Liver (tissue), 10 donors: ENCODE measurements at places on chromosomes 2 and 18. TPM values are rescaled to one million over a fixed set of nuclear protein-coding genes. Genes with fewer than 3 reads are reported as not detected.

DNA sequence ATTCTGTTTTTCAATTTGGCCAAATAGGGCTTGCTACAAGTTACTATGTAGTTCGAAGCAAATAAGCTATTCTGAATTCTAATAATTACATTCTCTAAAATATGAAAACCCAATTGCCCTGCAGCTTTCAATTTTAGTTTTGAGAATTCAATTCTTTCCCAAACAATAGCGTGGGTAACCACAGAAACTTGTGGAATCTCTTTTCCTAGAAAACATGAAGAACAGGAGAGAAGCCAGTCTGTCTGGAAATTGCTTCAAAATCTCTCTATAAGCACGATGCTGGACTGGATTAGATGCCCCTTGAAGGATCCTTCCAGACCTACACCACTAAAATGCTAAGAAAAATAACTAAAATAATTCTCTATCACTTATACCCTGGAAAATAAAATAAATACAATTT is 115.0 kb downstream of the THADA start:
- no peak overlapping the region for H3K27ac ChIP-seq
- H3K36me3 ChIP-seq, result no peaks in the 10 kb centered on the region
- no peak overlapping the region for H3K4me3 ChIP-seq
- no peaks in the 10 kb centered on the region for H3K27me3 ChIP-seq
- DNase-seq, result no peak

DNA sequence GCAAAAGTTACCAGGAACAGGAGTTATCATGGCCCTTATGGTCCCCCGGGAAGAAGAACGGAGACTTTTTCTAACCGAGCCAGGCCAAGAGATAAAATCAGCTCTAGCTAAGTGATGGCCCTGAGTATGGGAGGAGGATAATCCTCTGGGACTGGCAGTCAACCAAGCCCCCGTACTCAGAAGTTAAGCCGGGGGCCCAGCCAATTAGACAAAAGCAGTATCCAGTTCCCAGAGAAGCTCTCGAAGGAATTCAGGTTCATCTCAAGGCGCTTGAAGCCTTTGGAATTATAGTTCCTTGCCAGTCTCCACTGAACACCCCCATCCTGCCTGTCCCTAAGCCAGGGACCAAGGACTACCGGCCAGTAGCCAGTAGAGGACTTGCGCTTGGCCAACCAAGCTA is 365.3 kb upstream of the TCF4 start:
- H3K36me3 ChIP-seq, result no peaks in the 10 kb centered on the region
- no peaks in the 10 kb centered on the region for H3K4me1 ChIP-seq
- no peak overlapping the region for H3K4me3 ChIP-seq
- no peak for DNase-seq
- H3K27me3 ChIP-seq, result no peaks in the 10 kb centered on the region

DNA sequence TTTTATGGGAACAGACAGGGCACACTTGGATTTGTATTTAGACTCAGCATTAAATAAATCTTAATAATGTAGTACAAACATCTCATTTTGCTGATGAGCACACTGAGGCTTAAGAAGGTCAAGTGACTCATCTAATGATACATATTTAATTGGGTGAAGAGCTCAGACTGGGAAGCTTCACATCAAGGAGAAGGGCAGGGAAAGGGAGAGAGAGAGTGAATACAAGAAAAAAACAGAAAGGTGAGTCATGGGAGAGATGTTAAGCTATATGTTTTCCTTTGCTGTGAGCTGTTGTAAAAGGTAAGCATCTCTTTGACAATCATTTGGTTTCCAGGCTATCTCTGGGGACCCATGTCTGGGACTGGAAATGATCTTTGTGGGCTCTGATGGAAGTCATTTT is 277.8 kb downstream of the SETBP1 start:
- H3K27me3 ChIP-seq, result no peaks in the 10 kb centered on the region
- DNase-seq, result no peak
- H3K4me3 ChIP-seq, result no peak overlapping the region
- H3K4me1 ChIP-seq, result no peaks in the 10 kb centered on the region
- no peak overlapping the region for H3K27ac ChIP-seq

NEU2 gene
- polyA plus RNA-seq, result not detected

DNA sequence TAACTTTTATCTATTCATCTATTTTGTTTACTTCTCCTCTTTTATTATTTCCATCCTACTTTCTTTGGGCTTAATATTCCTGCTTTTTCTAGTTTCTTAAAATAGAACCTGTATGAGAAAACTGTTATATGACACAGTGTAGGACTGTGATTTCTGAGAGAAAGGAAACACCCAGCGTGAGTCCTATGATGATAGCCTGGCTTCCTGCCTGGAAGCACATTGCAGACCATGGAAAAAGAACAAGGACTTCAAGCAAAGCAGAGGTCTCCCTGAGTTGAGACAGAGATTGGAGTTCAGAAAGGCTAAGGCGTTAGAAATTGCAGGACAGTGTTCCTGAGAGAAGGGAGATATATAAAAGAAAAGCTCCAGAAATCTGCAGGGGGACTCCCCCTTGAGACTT is 7.8 kb downstream of the RBM44 start:
- no peak overlapping the region for H3K4me3 ChIP-seq
- H3K27me3 ChIP-seq, result no peaks in the 10 kb centered on the region
- no peaks in the 10 kb centered on the region for H3K4me1 ChIP-seq
- no peak for DNase-seq
- H3K36me3 ChIP-seq, result no peaks in the 10 kb centered on the region
- no peak overlapping the region for H3K27ac ChIP-seq

- H3K4me3 ChIP-seq, result no peak overlapping the region
- H3K36me3 ChIP-seq, result no peaks in the 10 kb centered on the region
- no peak overlapping the region for H3K27ac ChIP-seq
- no peaks in the 10 kb centered on the region for H3K27me3 ChIP-seq
Measured at GRCh38 chr2:157404363-157404762, 39.5 kb downstream of the CYTIP start.

ALPG gene
- polyA plus RNA-seq, result not detected

VWA3B gene
- 0.08 TPM for polyA plus RNA-seq

DNA sequence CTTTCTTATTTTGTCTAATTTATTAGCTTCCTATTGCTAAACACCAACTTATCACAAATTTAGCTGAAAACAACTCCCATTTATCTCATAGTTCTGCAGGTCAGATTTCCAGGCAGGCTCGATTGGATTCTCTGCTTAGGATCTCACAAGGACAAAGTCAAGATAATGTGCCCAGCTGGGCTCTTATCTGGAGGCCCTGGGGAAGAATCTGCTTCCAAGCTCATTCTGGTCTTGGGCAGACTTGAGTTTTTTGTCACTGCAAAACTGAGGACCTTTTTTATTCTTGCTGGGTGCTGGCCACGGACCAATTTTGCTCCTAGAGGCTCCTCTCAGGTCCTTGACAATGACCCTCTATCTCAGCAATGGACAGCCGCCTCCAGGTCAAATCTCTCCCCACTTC is 215.5 kb downstream of the TRIB2 start:
- no peaks in the 10 kb centered on the region for H3K4me1 ChIP-seq
- no peaks in the 10 kb centered on the region for H3K36me3 ChIP-seq
- DNase-seq, result no peak
- no peak overlapping the region for H3K27ac ChIP-seq

DNA sequence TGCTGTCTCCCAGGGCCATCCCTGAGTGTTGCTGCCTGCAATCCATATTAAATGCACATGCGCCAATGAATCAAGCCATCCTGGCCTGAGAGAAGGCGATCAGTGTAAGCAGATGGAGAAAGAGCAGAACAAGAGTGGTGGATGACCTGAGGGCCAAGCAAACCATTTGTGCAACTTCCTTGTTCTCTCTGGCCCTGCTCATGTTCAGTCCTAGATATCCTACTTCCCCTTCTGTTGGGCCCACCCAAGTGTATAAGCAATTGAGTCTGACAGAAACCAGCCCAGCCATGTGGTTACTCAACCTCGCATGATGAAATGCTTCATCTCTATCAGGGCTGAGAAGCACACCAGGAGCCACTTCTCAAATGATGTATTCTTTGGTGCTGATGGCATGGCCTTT is 383.1 kb upstream of the ID2 start:
- H3K4me1 ChIP-seq, result no peaks in the 10 kb centered on the region
- no peak for DNase-seq
- no peaks in the 10 kb centered on the region for H3K27me3 ChIP-seq
- H3K36me3 ChIP-seq, result no peaks in the 10 kb centered on the region
- H3K27ac ChIP-seq, result no peak overlapping the region

DCC gene
- polyA plus RNA-seq, result not detected

CD207 gene
- not detected for polyA plus RNA-seq

SEPTIN10 gene
- polyA plus RNA-seq, result 19.6 TPM

GRCh38 chr18:39389800-39390379 is 1824.3 kb upstream of the CELF4 start:
- H3K27ac ChIP-seq, result no peak overlapping the region
- no peak for DNase-seq
- H3K27me3 ChIP-seq, result no peaks in the 10 kb centered on the region
- no peak overlapping the region for H3K4me3 ChIP-seq

STPG4 gene
- not detected for polyA plus RNA-seq

- H3K27ac ChIP-seq, result no peak overlapping the region
- no peak for DNase-seq
- H3K4me3 ChIP-seq, result no peak overlapping the region
- H3K4me1 ChIP-seq, result peaks cover 2% of the 10 kb centered on the region
- no peaks in the 10 kb centered on the region for H3K36me3 ChIP-seq
- H3K27me3 ChIP-seq, result no peaks in the 10 kb centered on the region
Measured at GRCh38 chr2:54947136-54947535, 103.1 kb downstream of the RTN4 start.

- DNase-seq, result no peak
- H3K36me3 ChIP-seq, result no peaks in the 10 kb centered on the region
Measured at GRCh38 chr2:229269941-229270340, 1.1 kb downstream of the PID1 start.

GPD2 gene
- polyA plus RNA-seq, result 3.0 TPM

MEP1B gene
- polyA plus RNA-seq, result 0.11 TPM

ZNF521 gene
- 0.50 TPM for polyA plus RNA-seq

GRCh38 chr2:119190321-119191111 is 32.0 kb upstream of the C1QL2 start:
- no peak for DNase-seq
- H3K27ac ChIP-seq, result no peak overlapping the region
- H3K36me3 ChIP-seq, result no peaks in the 10 kb centered on the region
- peaks cover 9% of the 10 kb centered on the region for H3K4me1 ChIP-seq

GRCh38 chr2:71458413-71459083 is 5.2 kb downstream of the DYSF start:
- no peaks in the 10 kb centered on the region for H3K36me3 ChIP-seq
- no peaks in the 10 kb centered on the region for H3K27me3 ChIP-seq
- H3K4me1 ChIP-seq, result peaks cover 51% of the 10 kb centered on the region
- H3K4me3 ChIP-seq, result no peak overlapping the region

DNA sequence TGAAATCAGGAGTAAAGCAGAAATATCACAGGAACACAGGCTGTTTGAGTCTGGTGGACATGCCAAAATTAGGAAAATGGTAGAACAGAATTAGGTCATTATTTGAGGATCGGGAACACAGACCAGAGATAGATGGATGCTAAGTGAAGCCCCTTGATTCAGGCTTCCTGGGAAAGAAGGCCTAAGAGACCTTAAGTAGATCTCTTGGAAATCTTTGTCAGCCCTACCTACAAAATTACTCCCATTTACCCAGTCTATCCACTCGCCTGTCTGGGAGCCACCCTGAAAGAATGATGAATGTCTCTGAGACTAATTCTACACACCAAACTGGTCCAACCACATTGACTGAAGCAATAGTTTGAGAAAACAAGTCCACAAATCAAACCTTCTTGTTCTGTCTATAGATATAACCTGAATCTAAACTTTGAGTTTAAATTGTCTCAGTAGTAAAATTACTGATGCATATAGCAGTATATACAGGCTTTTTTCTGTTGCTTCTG is 36.6 kb upstream of the TANK start:
- H3K27ac ChIP-seq, result no peak overlapping the region
- H3K27me3 ChIP-seq, result no peaks in the 10 kb centered on the region
- DNase-seq, result no peak
- H3K4me1 ChIP-seq, result no peaks in the 10 kb centered on the region
